Ascending aorta (tissue), 2 donors: ENCODE measurements at places on chromosomes 6 and 20. TPM values are rescaled to one million over a fixed set of nuclear protein-coding genes. Genes with fewer than 3 reads are reported as not detected.

C20orf202 gene
- not detected for total RNA-seq

BPIFB2 gene
- not detected for total RNA-seq

- H3K4me3 ChIP-seq, result no peak overlapping the region
- H3K27me3 ChIP-seq, result no peaks in the 10 kb centered on the region
- no peak for DNase-seq
- H3K4me1 ChIP-seq, result no peaks in the 10 kb centered on the region
- no peaks in the 10 kb centered on the region for H3K36me3 ChIP-seq
These were observed 31.5 kb downstream of the NINL start for GRCh38 chr20:25553819-25554296.

GRCh38 chr6:145904391-145904790, 59.8 kb downstream of the SHPRH start:
- no peak for DNase-seq
- H3K36me3 ChIP-seq, result peaks cover 9% of the 10 kb centered on the region
- H3K27me3 ChIP-seq, result no peaks in the 10 kb centered on the region
- no peak overlapping the region for H3K4me3 ChIP-seq
- H3K4me1 ChIP-seq, result no peaks in the 10 kb centered on the region

DNA sequence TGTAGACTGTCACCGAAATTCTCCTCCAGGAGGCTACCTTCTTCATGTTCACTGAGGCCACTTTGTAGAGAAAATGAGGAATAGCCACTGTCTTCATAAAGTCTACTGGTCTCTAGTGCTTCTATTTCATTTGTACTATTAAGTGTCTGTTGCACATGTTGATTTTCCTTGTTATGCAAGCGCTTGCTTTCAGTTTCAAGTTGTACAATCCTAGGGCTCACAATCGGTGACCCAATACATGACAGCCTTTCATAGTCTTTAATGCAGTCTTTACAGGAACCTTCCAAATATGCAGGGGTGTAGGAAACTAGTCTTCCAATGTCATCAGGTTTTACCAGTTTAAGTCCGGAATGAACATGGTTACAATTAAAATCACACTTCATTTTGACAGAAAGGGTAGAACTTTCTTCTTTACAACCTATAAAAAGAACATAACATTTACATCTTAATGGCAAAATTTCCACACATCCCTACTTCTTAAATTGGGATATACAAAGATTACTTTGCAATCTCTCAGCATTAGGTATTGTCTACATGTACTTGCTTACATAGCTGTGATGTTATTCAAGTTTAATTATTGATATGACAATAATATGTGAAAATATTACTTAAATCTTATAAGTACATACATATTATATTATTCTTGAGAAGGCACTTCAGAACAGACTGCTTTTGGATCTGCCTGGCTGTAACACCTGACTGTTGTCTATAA, 7.5 kb downstream of the FBXO5 start:
- peaks cover 17% of the 10 kb centered on the region for H3K36me3 ChIP-seq
- DNase-seq, result no peak
- H3K27ac ChIP-seq, result no peak overlapping the region
- H3K4me1 ChIP-seq, result no peaks in the 10 kb centered on the region

DNA sequence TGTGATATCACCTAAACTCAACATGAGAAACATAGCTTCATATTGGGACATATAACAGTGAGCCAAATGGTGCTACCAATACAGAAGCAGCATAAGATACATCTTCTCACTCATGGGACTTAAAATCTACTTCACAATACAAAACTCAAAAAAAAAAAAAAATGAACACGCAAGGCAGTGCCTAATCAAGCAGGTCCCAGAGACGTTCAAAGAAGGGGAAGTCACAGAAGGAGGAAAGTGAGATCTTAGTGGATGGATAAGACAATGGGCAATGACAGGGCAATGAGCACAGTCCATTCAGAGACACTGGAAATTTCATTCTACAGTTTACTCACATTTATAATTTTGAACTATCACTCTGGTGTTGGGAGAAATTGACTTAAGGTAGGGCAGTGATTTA, 88.3 kb downstream of the FAM50B start:
- H3K27ac ChIP-seq, result no peak overlapping the region
- H3K27me3 ChIP-seq, result no peaks in the 10 kb centered on the region
- H3K4me1 ChIP-seq, result no peaks in the 10 kb centered on the region
- no peak for DNase-seq
- no peaks in the 10 kb centered on the region for H3K36me3 ChIP-seq

DNA sequence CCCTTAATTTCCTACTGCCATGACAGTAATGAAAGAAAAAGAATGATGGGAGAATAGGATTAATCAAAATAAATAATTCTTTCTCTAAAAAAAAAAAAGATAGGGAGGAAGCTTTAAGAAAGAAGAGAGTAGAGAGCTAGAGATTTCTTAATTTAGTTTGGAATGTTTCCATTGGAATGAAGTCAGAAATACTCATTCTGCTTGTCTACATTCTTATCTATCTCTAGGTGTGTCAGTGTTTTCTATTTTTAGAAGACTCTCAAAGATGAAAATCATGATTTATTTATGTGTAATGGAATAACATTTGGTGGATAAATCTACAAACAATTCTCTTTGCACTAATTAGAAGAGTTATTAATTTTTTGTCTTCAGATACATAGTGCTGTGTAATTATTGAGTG, 38.0 kb upstream of the HIVEP1 start:
- DNase-seq, result no peak
- no peak overlapping the region for H3K4me3 ChIP-seq
- no peaks in the 10 kb centered on the region for H3K27me3 ChIP-seq
- H3K27ac ChIP-seq, result no peak overlapping the region
- H3K4me1 ChIP-seq, result no peaks in the 10 kb centered on the region
- H3K36me3 ChIP-seq, result no peaks in the 10 kb centered on the region

DNA sequence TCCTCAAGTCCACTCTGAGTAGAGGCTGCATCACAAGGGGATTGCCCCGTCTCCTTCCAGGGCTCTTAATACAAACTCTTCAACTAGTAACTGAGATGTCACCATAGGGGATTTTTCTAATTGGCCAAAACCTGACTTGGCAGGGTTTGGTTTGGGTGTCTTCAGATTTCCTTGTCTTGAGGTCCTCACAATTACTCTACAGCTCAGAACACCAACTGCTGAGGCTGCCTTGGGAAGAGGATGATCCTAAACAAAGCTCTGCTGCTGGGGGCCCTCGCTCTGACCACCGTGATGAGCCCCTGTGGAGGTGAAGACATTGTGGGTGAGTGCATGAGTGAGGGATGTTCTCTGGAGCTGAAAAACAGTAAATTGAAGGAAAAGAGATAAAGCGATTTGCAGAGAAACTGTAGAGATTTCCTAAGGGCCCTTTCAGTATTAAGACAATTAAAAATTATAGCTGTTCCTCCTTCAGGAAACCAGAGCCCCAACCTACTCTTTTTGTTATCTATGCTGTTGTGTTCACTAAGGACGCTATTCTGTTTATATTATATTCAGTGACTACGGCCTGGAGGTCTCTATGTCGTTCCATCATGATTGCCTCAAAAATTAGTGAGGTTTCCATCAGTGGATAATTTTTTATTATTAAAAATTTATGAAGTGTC, at the start of gene HLA-DQA1:
HLA-DQA1 (plus strand) TSS at position 188 of the 662 bp plus-strand sequence; CDS start at position 241, 53 bp downstream.
- no peak for DNase-seq
- H3K27me3 ChIP-seq, result no peaks in the 10 kb centered on the region
- H3K4me3 ChIP-seq, result no peak within 1 kb of the TSS
- no peaks in the 10 kb centered on the region for H3K36me3 ChIP-seq
- H3K4me1 ChIP-seq, result no peaks in the 10 kb centered on the region
- H3K27ac ChIP-seq, result no peak within 1 kb of the TSS

DNA sequence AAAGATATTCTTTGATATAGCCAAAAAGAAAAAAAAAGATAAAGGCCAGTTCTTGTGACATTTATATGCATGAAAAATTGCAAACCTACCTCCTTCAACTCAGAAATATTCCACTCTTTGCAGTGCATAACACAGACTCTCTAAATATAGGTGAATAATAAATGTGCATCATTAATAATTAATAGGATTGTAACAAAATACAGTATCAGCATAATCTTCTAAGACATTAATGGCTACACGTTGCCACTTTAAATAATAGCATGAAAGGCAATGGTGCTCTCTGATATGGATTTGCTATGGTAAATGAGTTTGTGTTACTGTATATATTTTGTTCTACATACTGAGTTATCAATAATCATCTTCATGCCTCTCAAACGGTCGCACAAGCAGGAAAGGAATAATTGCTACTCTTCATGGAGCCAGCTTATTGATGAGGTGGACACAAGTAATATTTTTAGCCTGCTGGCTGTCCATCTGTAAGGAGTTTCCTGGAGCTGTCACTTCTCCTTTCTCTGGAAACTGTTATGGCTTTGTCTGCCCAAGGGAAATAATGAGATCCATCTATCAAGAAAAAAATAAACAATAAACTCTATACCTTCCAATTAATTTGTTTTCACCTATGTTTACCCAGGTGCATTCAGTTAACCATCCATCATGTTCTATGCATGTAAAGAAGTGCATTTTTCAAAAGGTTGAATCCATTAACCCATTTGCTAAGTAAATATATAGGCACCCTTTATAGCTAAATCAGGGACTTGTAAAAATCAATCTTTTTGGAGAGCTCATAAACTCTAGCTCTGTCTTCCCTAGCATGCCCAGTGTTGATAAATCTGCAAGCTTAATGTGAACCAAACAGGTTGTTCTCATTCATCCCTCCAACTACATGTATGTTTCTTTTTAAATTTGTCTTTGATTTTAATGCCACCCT, 253.0 kb downstream of the NKAIN2 start:
- DNase-seq, result no peak
- H3K27me3 ChIP-seq, result no peaks in the 10 kb centered on the region

DNA sequence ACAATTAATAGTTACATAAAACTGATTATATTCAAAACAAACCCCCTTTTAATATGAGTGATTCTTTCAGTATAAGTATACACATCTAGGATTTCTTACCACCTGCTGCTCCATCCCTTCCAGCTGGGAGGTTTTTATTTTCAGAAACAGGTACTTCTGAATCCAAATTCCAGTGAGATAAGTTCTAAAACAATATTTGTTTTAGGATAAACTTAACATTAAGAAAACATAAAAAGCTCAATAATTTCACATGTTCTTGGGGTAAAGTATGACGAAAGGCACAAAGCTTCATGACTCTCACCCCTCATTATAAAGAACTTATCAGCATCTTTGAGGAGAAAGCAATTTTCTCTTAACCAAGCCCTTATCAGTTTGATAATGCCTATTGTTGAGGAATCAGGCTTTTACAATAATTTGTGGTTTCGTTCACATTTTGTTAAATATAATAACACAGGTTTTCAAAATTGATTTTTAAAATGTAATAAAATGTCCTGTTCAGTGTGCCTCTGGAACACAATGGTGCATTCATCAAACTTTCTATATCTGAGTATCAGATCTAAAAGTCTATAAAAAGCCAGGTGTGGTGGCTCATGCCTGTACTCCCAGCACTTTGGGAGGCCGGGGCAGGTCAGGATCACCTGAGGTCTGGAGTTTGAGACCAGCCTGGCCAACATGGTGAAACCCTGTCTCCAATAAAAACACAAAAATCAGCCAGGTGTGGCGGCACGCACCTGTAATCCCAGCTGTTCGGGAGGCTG, 4.3 kb downstream of the FAM217A start:
- H3K4me1 ChIP-seq, result no peaks in the 10 kb centered on the region
- no peaks in the 10 kb centered on the region for H3K36me3 ChIP-seq
- peaks cover 5% of the 10 kb centered on the region for H3K27me3 ChIP-seq
- no peak overlapping the region for H3K27ac ChIP-seq

DNA sequence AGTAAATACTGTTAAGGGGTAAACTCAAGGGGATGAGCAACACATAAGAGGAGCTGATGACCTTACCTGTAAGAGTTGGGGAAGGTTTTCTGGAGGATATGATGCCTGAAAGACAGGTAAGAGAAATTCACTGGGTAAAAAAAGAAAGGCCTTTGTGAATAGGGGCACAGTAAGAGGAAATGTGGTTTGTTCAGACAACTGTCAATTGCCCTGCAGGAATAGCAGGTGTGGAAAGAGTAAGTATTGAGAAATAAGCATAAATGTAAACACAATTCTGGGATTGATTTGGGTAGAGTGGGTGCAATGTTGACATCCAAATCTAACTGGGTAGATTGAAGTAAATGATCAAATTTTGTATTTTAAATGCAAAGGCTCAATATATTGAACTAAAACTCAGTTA, 670.0 kb downstream of the DHX35 start:
- H3K4me3 ChIP-seq, result no peak overlapping the region
- H3K36me3 ChIP-seq, result no peaks in the 10 kb centered on the region
- no peaks in the 10 kb centered on the region for H3K4me1 ChIP-seq
- no peak overlapping the region for H3K27ac ChIP-seq
- H3K27me3 ChIP-seq, result no peaks in the 10 kb centered on the region

GRCh38 chr6:10375391-10375969, 39.4 kb downstream of the TFAP2A start:
- H3K4me3 ChIP-seq, result no peak overlapping the region
- H3K36me3 ChIP-seq, result no peaks in the 10 kb centered on the region
- no peaks in the 10 kb centered on the region for H3K27me3 ChIP-seq
- H3K4me1 ChIP-seq, result no peaks in the 10 kb centered on the region

DNA sequence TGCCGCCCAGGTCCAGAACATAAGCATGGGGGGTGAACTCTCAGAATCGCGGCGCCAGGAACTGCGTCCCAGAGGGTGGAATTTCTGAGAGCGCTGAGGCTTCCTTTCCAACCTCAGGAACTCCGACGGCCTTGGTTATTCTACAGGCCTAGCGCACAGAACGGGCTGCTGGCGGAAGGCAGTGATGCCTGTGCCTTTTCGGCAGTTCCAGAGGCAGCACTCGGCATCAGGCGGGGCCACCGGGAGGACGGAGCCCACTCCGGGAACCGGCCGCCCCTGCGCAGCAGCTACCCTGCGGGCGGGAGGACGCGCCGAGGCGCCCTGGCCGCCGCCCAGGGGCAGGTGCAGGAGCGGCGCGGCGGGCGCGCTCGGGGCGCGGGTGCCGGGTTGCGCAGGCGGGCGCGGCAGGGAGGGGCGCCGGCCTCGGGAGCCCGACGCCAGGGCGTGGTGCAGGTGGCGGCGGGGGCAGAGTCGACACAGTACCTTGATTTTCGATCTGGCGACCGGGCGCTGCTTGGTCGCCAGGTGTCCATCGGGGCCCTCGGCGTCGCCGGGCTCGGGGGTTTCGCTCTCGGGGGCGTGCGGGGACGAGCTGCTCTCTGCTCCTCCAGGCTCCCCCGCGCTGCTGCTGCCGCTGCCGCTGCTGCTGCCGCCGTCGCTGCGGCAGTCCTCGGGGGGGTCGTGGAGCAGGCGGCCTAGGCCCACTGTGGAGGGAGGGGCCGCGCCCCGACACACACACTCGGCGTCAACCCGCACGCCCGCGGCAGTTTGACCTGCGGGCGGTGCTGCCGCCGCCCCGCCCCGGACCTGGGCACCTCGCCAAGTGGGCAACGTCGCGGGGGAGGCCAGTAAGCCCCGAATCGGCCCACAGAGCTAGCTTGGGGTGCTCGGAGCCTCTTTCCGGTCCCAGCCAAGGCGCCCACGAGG, 1.3 kb downstream of the OVOL2 start:
- H3K27ac ChIP-seq, result no peak overlapping the region
- no peaks in the 10 kb centered on the region for H3K36me3 ChIP-seq
- H3K4me1 ChIP-seq, result peaks cover 4% of the 10 kb centered on the region

DNA sequence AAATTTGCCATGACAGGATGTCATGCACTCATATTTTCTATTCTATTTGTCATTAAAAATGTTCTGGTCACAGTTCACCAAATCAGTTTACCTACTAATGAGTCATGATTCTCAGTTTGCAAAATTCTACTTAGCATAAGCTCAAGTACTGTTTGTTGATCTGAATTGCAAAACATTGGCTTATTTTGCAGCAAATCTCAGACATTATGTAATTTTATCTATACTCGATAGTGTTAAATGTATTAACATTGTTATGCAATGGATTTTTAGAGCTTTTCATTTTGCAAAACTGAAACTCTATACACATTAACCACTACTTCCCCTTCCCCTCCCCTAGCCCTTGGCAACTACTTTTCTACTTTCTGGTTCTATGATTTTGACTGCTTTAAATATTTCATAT, 213.8 kb upstream of the ZFP64 start:
- no peak for DNase-seq
- no peaks in the 10 kb centered on the region for H3K36me3 ChIP-seq
- H3K4me1 ChIP-seq, result no peaks in the 10 kb centered on the region
- H3K4me3 ChIP-seq, result no peak overlapping the region
- no peaks in the 10 kb centered on the region for H3K27me3 ChIP-seq
- H3K27ac ChIP-seq, result no peak overlapping the region
